ENCODE measurements at places on chromosomes 6 and 20.

- no peak for DNase-seq
Measured at GRCh38 chr6:73131706-73132105, 93.6 kb downstream of the KHDC1L start.

GRCh38 chr6:2794171-2794730, 29.1 kb downstream of the WRNIP1 start:
- DNase-seq, result no peak

DNA sequence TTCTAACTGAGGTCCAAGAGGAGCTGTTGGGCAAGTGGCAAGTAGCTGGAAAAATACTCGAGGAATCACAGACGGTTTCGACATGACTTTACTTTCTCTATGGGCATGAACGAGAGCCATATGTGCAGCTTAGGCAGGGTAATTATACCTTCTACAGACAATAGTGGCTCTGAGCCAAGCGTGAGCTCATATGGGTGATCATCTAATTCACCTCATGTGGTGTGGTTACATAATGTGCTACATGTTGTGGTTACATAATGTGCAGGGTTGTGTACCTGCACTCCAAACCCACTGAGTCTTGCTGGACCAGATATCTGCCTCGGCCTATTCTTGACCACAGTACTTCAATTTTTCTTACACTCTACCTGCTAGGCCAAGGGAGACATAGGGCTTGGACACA, 771.7 kb upstream of the EYS start:
- no peak for DNase-seq

DNA sequence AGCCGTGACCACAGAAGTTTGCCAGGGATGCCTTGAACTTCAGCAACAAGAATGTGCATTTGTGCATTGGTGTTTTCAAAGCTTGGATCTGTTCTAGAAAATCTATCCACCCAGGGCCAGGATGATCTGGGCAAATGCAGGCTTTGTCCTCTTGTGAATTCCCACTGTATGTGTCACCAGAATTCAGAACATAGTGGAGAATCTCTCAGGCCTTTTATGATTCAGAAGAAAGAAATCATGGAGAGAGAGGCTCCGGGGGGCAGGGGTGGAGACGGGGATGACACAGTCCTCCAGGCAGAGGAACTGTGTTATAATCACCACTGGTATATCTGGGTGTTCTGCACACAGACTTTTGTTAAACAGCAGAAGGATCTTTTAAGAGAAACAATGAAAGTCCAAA, 304.1 kb downstream of the CDH4 start:
- no peak for DNase-seq

DNA sequence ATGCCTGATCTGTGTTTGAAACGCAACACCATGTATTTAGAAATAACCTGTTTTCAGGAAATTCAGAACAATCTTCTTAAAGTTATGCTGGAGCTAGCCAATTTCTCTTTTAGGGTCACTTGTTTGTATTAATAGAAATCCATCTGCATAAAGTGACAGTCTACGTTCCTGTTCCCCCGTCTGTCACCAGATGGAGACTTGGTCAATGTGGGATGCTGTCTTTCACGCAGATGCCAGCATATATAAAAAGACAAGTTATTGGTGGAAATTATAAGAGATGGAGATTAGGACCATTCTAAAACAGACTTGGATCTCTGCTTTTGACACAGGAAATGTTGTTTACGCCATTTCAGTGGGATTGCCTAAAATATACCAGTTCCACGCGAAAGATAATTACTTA, 162.5 kb upstream of the STMND1 start:
- no peak for DNase-seq
